Motor neuron (in vitro differentiated cells): ENCODE measurements at places on chromosomes 1 and 21.

DNA sequence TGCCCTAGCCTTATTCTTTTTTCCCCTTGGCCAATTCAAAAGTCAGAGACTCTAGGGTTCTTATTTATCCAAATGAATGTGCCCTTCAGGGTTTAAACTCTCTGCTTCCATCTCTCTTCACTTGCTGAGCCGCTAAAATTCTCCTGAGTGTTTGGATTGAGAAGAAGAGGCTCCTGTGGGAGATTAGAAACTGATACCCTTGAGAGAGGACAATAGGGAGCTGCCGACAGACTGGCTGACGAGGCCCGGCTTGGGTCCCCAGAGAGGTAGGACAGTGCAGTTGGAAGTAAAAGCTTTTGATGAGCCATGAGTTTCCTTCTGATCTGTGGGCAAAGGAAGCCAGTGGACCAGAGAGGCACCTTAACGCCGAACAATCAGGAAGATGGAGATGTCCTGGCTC, 41.3 kb upstream of the UBE2U start:
- no peak for ATAC-seq

GRCh38 chr1:117616356-117616755, 10.5 kb downstream of the TENT5C start:
- no peak for ATAC-seq

GRCh38 chr1:198845851-198846250, 207.0 kb downstream of the PTPRC start:
- ATAC-seq = no peak

- ATAC-seq = peak; percentile 70
Observed at GRCh38 chr1:230708631-230709580, 5.0 kb downstream of the AGT start.

DNA sequence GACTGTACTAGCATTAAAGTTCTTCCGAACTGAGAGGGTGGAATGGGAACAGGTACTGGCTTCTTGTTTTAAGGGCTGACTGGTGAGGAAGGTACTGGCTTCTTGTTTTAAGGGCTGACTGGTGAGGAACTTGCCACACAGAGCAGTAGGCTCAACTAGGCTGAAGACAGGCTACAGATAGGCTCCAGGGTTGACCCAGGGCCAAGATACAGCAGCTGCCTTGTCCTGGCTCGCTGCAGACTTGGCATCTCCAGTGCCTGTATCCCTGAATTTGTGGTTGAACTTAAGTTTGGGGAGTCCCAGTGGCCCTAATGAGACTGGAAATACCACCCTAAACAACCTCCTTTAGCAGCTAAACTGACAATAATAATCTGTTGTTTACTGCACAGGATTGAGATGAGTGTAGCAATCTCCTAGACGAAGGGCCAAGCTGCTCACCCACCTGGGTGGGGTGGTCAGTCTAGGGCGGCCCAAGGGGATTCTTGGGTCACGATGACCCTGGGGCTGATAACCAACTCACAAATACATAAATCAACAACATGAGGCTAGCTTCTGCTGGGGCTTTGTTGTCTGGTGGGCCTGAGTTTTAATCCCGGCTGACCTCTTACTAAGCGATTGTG, 227.1 kb downstream of the DISC1 start:
- ATAC-seq = no peak

GRCh38 chr21:29184037-29184436, 53.6 kb downstream of the MAP3K7CL start:
- no peak for ATAC-seq

DNA sequence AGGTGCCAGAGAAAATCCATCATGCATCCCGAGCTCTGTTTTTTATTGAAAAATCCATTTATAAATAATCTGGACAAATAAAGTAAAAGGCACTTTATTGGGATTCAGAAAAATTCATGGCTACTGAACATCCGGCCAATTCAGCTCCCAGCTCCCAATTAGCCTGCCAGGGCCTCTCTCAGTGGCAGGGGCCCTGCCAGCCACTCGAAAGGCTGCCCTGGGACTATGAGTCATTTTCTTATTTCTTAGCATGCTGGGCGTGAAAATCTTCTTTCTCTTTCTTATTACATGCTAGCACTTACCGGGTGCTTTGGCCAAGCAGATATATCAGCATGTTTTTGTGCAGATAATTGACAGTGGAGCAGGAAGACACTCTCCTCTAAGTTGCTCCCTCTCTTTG, 283.3 kb downstream of the CAMTA1 start:
- no peak for ATAC-seq

- ATAC-seq = no peak
Observed at GRCh38 chr1:245956225-245956624, 550.9 kb downstream of the SMYD3 start.

DNA sequence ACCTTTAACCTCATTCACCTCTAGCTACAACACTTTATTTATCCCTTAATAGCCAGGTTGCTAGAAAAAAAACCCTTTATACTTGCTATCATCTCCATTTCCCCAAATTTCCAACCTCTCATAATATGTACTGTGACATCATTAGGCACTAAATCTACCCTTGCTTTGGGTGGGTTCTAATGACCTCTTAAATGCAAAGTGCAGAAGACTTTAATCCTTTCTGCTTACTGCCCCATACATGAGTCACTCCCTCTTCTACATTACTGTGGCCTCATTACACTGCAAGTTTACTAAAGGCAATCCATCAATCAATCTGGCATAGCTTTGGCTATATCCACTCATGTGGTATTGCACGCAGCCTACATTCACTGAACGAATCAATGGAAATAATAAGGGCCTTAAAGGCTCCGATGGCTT, 353.3 kb downstream of the SMYD3 start:
- no peak for ATAC-seq

- ATAC-seq = peak; percentile 95
Observed at GRCh38 chr1:100875228-100875627, 19.4 kb downstream of the EXTL2 start.

DNA sequence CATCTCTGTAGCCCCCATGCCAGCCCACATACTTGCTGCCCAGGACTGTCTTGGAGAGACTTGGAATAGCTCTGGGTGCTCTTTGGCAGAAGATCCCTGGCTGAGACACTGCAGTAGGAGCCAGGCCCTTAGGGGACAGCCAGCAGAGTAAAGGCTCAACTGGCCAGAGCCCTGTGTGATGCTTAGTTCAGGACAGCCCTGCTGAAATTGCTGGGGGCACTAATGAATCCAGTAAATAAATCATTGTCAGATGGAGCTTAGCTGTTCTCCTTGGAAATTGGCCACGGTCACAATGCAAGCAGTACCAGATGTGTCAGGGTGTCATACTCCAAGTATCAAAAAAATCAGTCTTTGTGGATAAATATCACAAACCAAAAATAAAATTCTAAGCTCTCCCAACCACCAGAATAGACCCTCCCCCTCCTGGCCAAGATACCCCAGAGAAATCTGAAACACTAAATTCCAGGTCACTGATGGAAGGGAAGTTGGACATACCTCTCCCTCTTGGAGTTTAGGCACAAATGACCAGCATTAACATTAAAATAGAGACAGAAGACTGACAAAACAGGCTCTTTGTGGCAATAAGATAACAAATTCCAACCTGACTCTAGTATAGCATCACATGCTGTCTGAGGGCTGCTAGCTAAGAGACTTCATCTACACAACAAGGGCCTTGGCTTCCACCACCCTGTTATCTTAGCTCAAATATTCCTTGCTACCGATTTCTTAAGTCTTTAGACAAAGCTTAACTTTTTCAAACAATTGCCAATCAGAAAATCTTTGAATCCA, 83.2 kb upstream of the DNAH14 start:
- no peak for ATAC-seq
